Endothelial cell (in vitro differentiated cells): ENCODE measurements at places on chromosomes 3 and 15. TPM values are rescaled to one million over a fixed set of nuclear protein-coding genes. Genes with fewer than 3 reads are reported as not detected.

- DNase-seq: no peak
These were observed 8.5 kb downstream of the NR2F2 start for GRCh38 chr15:96338766-96339618.

GRCh38 chr3:186166491-186167288, 57.8 kb upstream of the ETV5 start:
- no peak for DNase-seq

DNA sequence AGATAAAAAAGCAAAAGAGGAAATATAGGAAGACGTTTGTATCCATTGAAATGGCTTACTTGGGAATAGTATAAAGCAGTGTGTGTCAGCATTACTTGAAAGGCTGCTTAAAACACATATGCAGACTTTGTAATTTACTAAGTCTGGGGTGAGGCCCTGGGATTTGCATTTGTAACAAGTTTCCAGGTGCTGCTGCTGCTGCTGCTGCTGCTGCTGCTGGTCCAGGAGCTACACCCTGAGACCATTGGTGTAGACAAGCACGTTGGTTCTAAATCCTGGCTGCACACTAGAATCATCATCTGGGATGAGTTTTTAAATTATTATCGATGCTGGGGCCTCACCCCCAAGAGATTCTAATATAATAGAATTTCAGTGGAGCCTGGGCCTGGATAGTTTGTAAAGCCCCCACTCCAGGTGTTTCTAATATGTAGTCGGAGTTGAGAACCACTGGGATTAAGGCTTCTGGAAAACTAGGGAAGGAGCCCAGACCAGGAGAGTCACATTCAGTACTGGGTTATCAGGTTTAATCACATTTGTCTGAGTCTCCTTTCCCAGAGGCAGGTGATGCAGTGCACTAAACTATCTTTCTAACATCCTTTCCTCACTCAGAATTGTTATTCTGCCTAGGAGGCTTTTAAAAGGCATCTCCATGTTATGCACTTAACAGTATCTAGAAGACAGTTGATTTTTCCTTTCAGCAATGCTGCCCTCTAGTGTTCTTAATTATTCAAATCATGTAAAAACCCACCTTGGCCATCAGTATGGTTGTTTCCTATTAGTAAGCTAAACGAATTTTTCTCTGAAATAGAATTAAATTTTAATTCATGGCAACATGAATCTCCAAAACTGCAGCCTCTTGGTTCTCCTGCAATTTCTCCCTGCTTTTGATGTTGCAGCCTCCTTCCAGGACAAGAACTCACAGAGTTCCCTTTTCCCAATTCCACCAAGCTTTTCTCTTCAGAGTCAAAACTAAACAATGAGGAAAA, 45.4 kb downstream of the SSR3 start:
- DNase-seq: no peak

DNA sequence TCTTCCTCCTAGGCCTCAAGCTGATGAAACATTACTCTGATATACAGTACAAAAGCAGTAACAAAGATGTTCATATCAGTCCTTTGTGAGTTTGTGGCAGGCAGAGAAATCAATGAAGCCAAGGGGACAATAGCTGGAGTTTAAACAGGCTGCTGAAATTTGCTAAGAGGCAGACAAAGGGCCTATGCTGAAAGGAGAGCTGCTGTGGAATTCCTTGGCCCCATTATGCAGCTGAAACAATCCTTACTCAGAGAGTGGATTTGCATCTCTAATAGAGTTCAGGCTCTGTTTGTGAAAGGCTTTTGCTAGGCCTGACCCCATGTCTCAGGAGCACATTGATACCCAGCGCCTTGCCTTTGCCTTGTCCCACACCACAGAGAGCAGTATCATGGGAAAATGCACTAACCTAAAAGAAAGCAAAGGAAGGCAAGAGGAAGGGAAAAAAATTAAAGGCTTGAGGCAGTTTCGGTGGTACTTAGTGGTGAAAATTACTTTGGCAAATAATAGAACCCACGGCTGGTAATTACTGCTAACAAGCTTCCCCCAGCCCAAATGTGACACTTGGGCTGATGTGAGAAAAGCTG, 195.0 kb upstream of the EPHA3 start:
- peak; percentile 3 for DNase-seq

DNA sequence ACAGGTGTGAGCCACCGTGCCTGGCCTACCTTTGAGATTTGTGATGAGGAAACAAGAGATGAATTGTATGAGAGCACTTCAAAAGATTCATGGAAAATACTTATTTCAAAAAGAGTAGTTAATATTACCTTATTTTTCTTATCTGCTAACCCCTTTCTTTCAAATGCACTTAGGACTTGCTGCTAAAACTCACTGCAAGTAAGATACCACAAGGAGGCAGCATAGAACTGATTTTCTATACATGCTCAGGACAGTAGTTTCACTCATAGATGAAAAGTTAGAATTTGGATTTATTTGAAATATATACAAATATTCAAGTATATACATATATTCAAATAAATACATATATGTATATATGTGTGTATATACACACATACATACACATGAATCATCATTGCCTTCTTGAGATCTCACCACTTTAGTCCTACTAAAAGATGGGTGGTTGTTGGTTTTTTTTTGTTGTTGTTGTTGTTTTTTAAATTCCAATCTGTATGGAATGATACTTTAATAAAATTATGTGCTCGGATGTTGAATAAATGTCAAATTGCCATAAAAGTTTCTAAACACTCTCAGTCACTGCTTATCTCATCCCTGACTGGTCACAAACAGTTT, 2.4 kb downstream of the CCNDBP1 start:
- no peak for DNase-seq

GRCh38 chr3:38543586-38543985, 47.4 kb downstream of the EXOG start:
- DNase-seq: no peak

GRCh38 chr3:14322667-14323295, 79.6 kb upstream of the SLC6A6 start:
- DNase-seq: no peak

DNA sequence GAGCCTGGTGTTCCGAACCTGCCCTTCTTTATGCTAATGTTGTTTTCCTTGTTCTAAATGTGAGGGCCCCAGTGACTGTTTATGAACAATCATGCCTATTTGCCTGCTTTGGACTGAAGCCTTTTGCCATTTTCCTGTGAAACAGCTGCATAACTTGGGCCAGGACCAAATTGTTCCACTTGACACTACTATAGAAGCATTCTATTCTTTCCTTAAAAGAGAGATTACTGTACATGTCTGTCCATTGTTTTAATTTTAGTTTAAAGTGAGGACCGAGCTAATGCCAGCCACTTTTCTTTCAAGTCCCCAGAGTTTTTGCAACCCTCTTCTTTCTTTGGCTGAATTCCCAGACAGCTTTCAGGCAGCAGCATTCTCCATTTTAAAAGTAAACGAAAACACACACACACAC, 980.3 kb downstream of the CADM2 start:
- DNase-seq: no peak

- DNase-seq: peak; percentile 12
These were observed 116.7 kb upstream of the LPP start for GRCh38 chr3:188037195-188037718.

- DNase-seq: no peak
These were observed 47.8 kb downstream of the OIP5 start for GRCh38 chr15:41284427-41285177.

DNA sequence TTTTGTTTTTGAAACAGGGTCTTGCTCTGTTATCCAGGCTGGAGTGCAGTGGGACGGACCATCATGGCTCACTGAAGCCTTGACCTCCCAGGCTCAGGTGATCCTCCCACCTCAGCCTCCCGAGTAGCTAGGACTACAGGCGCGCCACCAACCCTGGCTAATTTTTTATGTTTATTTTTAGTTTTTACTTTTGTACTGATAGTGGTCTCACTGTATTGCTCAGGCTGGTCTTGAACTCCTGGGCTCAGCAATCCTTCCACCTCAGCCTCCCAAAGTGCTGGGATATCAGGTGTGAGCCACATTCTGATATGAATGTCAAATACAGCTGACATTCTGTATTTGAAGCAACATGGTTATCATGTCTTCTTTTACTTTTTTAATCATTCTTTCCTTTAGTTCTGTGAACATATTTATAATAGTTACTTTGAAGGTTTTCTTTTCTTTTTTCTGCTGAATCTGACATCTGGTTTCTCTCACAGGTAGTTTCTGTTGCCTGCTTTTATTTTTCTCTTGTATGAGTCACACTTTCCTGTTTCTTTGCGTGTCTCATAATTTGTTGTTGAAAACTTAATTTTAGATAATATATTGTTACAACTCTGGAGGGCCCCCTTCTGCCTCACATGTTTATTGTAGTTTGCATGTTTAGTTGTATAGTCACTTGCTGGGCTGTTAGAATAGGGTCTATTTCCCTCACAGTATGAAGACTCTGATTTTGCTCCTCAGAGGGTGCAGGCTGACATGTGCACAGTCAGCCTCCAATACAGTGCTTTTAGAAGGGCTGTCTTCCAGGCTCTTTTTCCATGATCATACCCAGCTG, 8.4 kb upstream of the CNTN4 start:
- no peak for DNase-seq

EBLN2 gene
- 9.4 TPM for total RNA-seq

THAP10 gene
- 1.9 TPM for total RNA-seq

MYRIP gene
- 0.49 TPM for total RNA-seq

OPA1 gene
- total RNA-seq: 67.2 TPM

TMEM266 gene
- 8.1 TPM for total RNA-seq

GRK7 gene
- 0.10 TPM for total RNA-seq
